Left kidney (tissue), 8 donors: ENCODE measurements at places on chromosomes 12 and 14.
A peak's percentile ranks its signal among the peaks of the same experiment; 100 is the strongest.

DNA sequence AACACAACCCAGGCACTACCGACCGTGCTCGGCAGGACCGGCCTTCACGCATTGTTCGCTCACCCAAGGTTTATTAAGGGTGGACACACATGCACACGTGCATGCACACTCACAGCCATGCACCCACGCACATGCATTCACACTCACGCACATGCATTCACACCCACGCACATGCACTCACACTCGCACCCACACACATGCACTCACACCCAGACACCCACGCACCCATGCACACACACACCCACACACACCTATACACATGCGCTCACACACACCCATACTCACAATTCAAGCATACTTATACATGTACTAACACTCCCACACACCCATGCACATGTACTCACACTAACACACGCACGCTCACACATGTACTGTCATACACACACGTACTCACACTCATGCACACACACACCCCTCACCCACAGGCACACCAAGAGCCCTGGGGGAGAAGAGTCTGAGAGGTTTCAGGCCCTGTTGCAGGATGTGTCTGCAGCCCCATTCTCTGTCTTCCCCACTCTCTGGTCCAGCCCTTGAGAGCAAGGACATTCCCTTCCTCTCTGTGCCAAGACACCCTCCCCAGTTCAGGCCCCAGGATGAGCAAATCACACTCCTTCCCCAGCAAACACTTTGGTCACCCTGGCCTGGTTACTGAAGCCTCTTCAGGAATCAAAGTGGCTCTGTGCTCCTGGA is 49.4 kb upstream of the BCL11B start:
- DNase-seq = no peak

DNA sequence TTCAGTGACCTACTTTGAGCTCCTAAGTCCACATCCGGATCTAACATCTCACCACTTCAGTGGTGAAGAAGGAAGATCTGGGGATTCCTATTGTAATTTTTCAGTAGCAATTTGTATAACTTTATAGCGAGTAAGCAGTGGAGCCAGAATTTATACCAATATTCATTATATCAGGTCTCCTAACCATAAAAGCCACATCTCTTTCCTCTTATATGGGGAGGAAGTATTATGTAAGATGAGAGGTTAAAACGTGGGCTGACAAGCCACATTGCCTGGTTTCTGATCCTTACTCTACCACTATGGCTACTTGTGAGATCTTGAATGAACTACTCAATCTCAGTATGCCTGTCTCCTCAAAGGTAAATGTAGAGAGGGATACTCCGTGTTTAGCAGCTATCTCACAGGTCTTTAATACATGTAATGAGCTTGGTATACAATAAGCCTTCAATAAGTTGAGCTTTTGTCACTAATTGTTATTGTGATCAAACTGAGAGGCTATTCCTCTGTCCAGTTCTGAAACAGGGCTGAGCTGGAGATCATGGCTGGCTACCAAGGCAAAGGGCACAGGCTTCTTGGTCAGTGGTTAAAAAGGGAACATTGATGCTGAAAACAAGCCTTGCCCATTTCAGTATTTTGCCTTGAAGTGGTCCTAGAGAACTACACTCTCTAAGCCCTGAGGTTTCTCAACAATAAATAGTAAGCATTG is 3.3 kb upstream of the TMEM117 start:
- no peak for DNase-seq

GRCh38 chr14:75989134-75989533 is 3.6 kb downstream of the IFT43 start:
- DNase-seq = no peak

- DNase-seq = no peak
Measured at GRCh38 chr12:52878507-52879393, 26.1 kb downstream of the KRT8 start.

- no peak for DNase-seq
Measured at GRCh38 chr14:72546344-72547016, 347.4 kb downstream of the DPF3 start.

DNA sequence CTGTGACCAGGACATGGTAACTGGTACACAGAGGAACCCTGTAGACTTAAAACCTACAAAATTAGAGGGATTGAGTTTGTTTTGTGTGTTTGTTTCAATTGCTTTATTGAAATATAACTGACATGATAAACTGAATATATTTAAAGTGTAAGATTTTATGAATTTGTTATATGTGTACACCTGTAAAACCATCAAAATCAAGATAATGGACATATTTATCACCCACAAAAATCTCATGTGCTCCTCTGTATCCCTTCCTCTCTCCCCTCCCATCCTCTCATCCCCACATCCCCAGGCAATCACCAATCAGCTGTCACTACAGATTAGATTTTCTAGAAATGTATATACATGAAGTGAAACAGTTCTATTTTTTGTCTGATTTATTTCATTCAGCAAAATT is 565.5 kb downstream of the NOVA1 start:
- DNase-seq = no peak

DNA sequence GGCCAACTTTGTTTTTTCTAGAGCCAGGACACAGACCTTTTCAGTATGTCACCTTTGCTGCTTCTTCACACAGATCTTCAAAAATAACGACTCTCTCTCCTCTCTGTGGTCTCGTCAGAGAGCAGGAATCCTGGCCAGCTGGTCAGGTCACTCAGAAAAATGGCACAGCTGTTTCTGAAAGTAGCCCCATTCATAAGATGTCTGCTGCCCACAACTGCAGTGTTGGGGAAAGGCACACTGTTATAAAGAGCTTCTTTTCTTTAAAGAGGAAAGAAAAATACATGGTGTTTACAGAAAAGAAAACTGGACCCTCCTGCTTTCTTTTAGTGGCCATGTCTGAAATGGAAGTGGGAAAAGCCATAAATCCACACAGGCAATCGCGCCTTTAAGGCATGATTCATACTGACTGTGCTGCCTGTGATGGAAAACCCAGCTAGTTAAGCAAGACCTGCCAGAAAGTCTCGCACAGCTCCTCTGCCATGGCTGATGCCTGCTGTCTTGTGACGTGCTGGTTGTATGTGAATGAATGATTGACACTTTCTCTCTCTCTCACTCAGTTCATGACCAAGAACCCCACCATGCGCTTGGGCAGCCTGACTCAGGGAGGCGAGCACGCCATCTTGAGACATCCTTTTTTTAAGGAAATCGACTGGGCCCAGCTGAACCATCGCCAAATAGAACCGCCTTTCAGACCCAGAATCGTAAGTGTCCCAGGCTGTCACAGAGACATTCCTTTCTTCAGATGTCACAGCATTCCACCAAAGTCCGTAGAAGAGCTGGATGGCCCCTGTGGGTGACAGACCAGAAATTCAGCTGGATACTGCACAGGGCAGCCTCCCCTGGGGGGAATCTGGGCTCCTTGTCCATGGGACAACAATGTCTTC is 147.9 kb upstream of the HIF1A start:
- no peak for DNase-seq

DNA sequence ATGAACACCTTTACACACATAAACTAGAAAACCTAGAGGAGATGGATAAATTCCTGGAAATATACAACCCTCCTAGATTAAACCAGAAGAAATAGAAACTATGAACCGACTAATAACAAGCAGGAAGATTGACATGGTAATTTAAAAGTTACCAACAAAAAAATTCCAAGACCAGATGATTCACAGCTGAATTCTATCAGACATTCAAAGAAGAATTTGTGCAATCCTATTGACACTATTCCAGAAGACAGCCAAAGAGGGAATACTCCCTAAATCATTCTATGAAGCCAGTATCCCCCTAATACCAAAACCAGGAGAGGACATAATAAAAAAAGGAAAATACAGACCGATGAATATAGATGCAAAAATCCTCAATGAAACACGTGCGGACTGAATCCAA is 102.6 kb upstream of the KRR1 start:
- DNase-seq = no peak

- DNase-seq = no peak
Measured at GRCh38 chr12:52013626-52014310, 7.0 kb downstream of the TAMALIN start.

GRCh38 chr14:94129111-94129757 is at the start of gene IFI27L2:
TSS of gene IFI27L2 (minus strand) at chr14:94129604. CDS start at chr14:94129564, 40 bp downstream.
- peak; percentile 81 for DNase-seq

GRCh38 chr12:52924764-52925716 is 20.2 kb upstream of the KRT8 start:
- DNase-seq = no peak

GRCh38 chr12:125245581-125246557 is 180.6 kb downstream of the AACS start:
- no peak for DNase-seq

DNA sequence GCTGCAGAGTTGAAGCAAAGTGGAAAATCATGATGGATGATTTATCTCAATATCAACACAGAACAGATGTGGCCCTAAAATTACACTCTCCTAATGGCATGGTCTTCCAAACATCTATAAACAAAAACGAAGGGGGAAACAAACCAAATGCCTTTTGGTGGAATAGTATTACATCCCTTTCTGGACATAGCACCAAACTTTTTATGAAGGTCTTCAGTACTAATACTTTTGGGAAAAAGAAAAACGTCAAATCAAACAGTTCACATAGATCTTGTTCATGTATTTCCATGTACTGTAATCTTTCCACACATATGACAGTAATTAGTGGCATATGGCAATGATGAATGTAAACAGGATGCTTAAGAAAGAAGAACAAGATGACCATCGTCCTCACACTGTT is 22.9 kb upstream of the ANAPC7 start:
- DNase-seq = no peak

GRCh38 chr12:70254846-70255245 is 11.6 kb downstream of the CNOT2 start:
- no peak for DNase-seq

DNA sequence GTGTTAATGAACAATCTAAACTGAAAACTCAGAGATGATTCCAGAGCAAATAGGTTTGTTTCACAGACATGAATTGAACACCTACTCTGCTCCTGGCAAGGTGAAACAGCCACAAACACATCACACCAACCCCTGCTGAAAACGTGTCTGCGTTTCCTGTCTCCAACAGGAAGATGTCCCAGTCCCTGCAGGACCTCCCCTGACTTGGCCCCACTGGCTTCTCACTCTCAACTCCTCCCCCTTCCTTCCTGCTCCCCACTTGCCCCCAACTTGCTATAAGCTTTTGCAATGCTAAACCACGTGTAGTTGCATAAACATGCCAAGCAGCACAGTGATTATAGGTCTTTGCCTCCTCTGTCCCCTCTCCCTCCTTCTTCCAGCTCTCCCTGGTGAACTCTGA is 567.6 kb downstream of the BCL11B start:
- DNase-seq = no peak

GRCh38 chr14:92789457-92790089 is 4.5 kb upstream of the GOLGA5 start:
- no peak for DNase-seq

DNA sequence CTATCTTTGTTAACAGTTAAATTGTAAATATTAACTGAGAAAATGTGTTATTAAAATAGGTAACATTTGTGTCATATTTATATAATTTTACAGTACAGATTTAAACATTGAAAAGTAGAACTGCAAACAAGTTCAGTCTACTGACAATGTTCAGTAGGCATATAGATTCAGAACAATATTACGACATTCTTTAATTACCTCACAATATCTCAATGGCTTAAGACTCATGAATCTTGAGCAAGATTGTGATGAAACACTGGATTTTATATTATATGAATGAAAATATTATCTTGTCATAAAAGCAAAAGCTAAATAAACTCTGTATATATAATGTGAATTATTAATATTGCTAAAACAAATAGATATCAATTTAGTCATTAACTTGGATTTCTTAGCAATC is 194.9 kb downstream of the ADAMTS20 start:
- no peak for DNase-seq

GRCh38 chr12:34390846-34391700 is 368.8 kb downstream of the ALG10 start:
- DNase-seq = no peak

DNA sequence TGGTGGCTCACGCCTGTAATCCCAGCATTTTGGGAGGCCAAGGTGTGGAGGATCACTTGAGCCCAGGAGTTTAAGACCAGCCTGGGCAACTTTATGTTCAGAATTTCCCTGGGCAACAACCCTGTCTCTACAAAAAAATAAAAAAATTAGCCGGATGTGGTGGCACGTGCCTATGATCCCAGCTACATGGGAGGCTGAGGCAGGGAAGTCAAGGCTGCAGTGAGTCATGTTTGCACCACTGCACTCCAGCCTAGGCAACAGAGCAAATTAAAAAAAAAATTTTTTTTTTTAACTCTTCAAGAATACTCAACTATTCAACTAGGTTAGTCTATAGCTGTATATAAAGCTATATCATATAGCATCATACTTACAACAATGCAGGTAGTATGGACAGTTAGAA is 113.0 kb downstream of the RALGAPA1 start:
- no peak for DNase-seq

- no peak for DNase-seq
Measured at GRCh38 chr14:55600784-55601561, 21.0 kb downstream of the KTN1 start.

GRCh38 chr12:83945871-83946270 is 966.7 kb downstream of the SLC6A15 start:
- no peak for DNase-seq

GRCh38 chr12:103810111-103810510 is 30.9 kb downstream of the NT5DC3 start:
- no peak for DNase-seq

- DNase-seq = no peak
Measured at GRCh38 chr12:76863837-76864236, 15.0 kb downstream of the CSRP2 start.

- no peak for DNase-seq
Measured at GRCh38 chr12:15474766-15475165, 152.5 kb downstream of the PTPRO start.

GRCh38 chr12:102633981-102634605 is 153.7 kb upstream of the IGF1 start:
- DNase-seq = no peak

DNA sequence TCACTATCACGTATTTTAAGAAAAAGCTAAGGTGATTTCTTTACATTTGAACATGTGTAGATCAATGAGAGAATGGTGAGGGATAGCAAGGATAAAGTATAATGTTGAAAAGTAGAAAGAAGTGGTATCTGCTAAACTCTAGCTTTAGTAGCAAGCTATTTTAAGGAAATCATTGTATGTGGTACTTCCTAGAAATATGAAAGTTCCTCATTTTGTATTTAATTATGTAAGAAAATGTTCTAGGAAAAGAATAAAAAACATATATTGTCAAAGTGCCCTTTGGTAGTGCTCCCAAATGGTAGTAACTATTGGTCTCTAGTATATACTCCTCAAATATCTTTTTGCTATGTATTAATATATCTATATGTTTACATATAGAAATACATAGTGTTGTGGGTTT is 35.7 kb downstream of the RAB21 start:
- DNase-seq = no peak

DNA sequence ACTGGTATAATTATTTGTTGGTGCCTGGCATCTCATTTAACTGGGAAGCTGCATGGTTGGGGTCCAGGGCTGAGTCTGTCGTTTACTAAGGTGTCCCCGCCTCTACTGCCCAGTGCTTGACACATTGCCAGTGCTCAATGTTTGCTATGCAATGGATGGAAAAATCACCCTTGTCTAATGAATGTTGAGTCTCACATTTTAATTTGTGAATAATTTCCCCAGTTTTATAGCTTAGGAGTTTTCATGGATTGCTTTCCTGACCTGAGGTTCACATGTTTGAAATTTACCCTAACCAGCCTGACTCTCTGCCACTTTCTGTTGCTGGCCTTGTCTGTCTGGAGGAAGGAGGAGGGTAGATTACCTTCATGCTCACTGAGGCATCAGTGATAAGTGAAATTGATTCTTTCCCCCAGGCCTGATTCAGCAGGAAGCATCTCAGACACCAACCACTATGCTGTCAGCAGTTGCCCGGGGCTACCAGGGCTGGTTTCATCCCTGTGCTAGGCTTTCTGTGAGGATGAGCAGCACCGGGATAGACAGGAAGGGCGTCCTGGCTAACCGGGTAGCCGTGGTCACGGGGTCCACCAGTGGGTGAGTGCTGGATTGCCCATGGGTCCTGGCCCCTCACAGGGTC is 2.4 kb downstream of the DHRS2 start:
- DNase-seq = no peak
